ENCODE measurements at places on chromosomes 7 and 10.

- no peak for DNase-seq
These were observed 81.0 kb downstream of the PPP1R3C start for GRCh38 chr10:91551856-91552255.

DNA sequence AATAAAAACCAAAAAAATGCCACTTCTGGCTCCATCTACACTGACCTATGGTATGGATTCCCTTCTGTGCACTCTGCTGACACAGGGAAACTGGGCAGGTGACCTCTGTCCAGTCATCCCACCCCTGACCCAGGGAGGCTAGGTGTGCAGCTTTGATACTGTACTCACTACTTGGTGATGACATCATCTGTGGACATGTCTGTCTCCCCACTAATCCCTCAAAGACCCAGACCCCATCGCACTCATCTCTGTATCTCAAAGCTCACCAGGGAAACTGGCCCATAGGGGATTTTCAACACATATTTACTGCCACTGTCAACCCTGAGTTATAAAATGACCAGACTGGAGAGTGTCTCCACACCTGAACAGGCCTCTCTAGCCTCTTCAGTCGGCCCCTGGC, 10.6 kb downstream of the SGMS1 start:
- DNase-seq: no peak

DNA sequence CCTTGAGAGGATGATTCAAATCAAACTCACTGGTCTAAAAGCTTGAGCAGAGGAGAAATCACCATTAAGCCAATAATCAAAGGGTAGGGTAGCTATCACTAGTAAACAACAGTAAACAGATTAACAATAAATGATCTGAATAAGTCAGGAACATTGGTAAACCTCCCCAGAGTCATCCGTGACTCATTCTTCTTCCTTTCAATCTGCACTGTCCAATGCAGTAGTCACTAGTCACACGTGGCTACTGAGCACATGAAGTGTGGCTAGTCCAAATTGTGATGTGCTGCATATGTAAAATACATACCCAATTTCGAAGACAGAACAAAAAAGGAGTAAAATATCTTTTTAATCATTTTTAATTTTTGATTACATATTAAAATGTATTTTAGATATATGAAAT, 64.0 kb downstream of the ERCC6 start:
- no peak for DNase-seq

DNA sequence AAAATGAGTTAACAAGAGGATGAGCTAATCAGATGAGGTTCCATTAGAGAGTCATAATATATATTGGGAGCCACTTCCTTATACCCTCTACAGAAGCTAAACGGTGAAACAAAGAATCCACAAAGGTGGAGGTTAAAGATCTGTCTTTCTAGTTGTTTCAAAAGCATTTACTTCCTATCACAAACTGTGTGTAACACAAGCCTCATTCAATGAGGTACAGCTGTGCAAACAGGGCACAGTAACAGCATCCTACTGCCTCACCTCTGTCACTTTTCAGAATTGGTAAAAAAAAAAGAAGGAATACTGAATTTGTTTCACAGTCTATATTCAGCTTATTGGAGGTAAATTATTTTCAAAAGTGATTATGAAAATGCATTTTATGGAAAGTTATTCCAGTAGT, 128.7 kb downstream of the AGMO start:
- no peak for DNase-seq

DNA sequence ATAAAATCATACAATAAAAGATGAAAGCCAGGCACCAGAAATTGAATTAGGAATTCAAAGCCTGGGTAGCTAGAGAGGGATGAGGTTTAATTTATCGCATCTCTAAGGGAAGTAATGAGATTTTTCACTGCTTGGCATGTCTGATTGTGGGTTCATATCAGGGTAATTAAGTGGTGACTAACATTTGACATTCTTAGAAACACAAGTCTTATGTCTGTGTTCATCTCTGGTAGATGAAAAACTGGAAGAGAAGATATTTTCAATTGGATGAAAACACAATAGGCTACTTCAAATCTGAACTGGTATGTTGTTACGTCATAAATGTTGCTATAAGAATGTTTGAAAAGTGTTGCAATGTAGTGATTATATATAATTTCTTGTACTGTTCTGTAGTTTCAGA, 36.8 kb upstream of the ARMS2 start:
- DNase-seq: no peak

- DNase-seq: no peak
These were observed 250.4 kb upstream of the TCERG1L start for GRCh38 chr10:131561897-131562296.

- no peak for DNase-seq
These were observed 201.3 kb downstream of the MAD1L1 start for GRCh38 chr7:2031451-2031845.

DNA sequence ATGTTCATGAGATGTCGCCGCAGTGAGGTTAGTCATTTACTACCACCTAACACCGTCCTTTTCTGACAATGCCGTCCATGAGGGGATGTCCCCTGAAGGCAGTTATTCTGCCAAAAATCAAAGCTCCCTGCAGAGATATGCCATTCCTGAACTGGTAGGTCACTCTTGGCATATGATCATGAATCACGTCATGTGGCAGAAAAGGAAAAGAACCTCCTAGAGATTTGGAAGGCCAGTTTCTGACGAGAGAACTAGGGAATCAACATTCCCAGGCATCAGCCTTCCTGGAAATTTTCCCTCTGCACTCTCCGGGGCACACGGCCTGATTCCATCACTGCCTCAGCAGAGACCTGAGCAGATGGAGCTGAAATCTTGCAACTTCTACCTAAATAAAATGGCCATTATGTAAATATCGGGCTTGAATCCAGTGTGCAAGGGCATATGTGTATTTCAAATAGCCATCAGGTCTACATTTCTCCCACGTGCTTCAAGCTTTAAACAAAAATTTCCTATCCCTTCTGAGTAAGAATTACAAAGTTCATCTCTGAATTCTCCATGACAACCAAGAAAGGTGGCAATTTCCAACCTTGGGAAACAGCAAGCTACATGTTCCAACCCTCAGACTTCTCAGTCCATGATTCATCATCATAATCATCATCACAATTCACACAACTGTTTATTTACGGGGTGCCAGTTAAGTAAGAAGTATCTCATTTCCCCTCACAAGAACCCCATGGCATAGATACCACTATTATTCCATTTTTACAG, 46.5 kb downstream of the AMPH start:
- no peak for DNase-seq
